ENCODE measurements at places on chromosomes 7 and 10.

- no peak for DNase-seq
Measured at GRCh38 chr10:2882628-2883027, 184.7 kb upstream of the PFKP start.

DNA sequence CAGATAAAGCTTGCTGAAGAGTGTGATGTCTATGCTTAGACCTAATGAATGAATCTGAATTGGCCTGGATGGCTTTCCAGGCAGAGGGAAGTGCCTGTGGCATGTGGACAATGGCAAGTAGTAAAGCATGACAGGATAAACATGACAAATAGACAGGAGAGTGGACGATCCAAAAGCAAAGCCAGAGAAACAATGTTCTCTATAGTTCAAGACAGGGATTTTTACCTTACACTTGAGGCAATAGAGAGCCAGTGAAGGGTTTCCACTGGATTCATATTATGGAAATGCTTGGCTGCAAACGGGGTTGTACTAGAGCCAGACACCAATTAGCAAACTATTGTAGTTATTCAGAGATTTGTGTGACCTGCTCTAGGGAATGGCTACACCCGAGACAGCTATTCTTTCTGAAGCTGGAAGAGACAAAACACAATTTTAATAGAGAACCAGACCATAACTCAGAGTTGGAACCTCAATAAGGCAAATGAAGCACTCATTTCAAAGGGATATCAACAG lies 2.3 kb downstream of the AGMO start:
- no peak for DNase-seq

DNA sequence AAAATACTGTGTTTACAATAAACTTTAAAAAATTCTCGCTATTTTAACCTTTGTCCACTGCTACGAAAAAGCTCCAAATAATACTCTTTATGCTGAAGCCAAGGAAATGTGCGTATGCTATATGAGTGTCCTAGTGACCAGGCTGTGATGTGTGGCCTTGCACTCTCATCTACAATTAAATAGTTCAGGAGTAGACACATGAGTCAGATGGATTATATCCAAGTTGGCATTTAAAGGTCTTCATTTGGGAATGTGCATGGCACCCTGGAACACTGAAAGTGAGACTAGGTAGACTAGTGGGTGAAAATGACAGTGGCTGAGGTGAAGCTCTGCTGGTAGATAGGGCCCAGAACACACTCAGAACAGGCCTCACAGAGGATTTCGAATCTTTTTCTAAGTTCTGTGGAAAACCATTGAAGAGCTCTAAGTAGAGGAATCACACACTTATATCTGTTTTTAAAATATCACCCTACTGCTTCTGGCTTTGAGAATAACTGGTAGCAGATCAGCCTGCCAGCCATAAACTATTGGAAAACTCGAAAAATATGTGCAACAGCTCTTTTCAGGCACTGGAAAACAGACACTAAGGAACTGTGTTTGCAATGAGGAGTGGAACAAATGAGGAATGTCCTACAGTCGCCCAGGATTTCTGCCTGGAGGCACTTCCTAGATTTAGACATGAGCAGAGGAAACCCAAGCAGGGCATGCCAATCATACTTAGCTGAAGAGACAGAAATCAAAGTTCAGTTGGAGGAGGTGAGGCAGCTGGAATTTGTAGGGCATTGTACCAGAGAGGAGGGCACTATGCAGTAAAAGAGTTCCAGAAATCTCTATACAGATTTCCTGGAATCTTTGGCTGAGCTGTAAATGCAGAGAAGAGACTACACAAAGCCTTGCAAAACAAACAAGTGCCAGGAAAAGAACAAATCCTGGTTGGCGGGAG lies 603.8 kb upstream of the LRRTM3 start:
- peak; percentile 32 for DNase-seq

- peak; percentile 2 for DNase-seq
Measured at GRCh38 chr7:115094163-115094562, 172.3 kb downstream of the MDFIC start.

DNA sequence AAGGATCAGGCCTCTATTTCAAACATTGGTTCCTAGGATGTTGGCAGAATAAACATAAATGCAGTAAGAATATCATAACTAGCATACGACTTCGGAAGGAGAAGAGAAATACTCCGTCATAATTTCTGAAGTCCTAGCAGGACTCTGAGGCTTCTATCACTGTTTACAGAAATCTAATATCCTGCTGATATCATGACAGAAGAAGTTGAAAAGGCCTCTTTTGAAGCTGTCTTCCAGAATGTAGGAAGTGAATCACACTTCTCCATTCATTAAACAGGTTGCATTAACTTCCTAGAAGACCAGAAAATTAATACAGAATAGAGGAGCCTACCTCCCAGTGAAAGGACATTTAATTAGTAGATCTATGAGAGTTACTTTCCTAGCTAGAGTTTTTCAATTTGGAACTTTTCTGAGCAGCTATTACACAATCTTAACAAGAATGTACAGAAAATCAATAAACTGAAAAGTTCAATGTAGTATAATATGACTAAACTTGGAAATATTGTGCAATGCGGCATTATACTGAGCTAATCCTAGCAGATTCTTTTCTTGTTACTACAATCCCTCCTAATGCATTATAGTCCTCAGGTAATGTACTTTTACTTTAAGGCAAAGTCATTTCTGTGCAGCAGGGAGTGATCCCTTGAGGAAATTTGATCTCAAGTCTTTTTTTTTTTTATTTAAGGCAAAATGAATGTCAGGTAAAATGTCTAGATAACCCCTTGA lies 622.6 kb upstream of the CELF2 start:
- DNase-seq, result no peak

- DNase-seq, result peak; percentile 26
Measured at GRCh38 chr10:33341637-33342036, 7.2 kb upstream of the NRP1 start.

DNA sequence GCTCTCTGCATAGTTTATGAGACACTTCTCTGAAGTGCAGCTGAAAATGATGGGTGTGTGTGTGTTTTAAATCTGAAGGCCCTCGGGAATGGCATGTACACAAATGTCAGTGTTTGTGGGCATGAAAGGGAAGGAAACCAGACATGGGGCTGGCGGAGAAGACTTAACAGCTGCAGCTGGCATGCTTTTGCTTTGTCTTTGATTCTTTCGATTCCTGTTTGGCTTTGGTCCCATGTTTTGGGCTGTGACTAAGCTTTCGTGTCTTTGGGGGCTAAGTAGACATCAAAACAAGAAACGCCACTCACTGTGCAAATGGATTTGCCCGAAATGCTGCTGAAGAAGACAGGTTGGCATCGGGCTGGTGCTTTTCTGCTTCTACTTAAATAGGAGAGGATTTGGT lies 179.3 kb downstream of the PFKFB3 start:
- DNase-seq, result peak; percentile 80

- DNase-seq, result peak; percentile 87
Measured at GRCh38 chr10:91672021-91672608, 39.2 kb upstream of the PPP1R3C start.

DNA sequence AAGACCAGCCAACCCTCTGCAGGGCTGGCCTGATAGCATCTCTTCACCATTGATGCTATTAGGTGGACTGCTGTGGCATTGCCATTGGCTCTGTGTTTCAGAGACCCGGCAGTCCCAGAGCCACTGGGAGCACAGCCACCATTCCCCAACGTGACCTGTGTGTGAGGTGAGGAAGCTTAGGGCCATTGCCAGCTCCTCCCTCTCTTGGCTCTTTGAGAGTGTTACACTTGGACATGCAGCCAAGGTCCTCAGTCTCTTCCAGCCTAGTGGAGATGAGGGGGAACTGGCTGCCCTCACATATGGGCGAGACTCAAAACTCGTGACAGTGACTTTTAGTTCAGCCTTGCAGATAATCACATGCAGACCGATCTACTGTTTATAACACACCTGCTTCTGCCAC lies 39.3 kb upstream of the HMX3 start:
- no peak for DNase-seq

DNA sequence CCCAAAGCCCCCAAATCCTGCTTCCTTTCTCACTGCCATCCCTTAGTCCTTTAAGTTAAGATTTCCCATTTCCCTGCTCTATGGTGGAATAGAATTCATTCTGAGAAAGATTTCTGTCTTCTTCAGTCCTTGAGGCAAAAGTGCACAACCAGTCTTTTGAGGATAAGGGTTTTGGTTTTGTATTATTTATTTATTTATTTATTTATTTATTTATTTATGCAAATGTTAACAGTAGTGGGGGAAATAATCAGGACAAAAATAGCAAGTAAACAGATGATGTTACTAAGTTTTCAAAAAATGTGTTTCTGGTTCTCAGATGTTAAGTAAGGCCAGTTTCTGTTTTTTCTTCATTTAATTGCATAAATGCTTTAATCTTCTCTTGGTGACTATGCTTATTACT lies 84.2 kb downstream of the GLCCI1 start:
- no peak for DNase-seq

DNA sequence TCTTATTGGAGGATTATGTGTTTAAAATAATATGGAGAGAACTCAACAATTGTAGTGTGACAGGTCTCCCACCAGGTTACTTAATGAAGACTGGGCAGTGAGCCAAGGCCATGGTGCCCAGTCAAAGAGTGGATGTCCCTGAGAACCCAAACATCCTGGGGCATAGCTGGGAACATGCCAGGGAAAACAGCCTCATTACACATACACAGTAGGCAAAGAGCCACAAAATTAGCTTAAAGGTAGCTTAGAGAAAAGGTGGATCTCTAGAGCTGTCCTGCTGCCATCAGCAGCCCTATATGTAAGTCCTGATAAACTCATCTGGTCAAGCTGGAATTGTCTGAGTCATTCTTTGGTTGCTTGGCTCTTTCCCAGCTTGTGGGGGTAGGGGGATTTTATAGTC lies 287.8 kb downstream of the PHF14 start:
- peak; percentile 87 for DNase-seq

GRCh38 chr7:92520024-92520423 lies 8.3 kb downstream of the PEX1 start:
- no peak for DNase-seq

GRCh38 chr7:101620991-101621390 lies 8.1 kb downstream of the MYL10 start:
- DNase-seq, result no peak

GRCh38 chr10:88833723-88834122 lies 17.9 kb downstream of the ANKRD22 start:
- DNase-seq, result no peak

DNA sequence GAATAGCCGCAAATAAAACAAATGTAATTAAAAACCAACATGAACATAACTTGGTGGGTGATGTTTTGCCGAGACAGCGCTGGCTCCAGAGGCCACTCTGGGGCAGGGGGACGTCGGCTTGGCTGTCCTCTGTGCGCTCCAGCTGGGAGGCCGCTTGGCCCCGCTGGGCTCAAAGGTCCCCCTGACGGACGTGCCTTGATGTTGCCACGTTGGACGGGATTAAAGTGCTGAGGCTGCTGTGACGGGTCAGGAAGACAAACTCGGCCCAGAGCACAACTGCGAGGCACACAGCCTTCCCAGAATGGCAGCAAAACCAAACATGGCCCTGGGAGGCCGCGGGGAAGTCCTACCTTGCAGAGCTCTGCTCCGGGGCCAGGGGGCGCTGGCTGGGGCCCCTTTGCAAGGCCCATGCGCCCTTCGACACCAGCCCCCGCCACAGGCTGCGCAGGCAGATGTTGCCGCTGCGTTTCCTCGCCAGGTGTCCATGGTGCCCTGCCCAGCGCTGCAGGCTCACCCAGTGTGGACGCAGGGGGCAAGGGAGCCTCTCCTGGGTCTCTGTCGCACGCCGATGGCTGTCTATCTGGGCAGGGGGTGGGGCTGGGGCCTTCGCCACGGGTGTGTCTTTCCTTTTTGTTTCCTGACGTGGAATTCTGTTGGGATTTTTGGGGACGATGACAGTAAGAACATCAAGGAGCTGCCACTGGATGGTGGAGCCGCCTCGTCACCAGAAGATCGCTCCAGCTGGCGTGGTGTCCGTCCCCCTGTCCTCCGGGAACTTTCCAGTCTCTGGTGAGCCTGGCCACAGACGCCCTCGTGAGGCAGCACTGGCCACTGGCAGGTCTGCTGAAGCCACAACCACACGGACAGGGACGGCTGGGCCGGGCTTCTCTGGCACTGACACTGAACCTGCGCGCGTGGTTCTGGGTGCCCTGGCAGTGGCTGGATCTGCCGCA lies 99.6 kb upstream of the DIP2C start:
- DNase-seq, result peak; percentile 67

- DNase-seq, result no peak
Measured at GRCh38 chr7:95286096-95286495, 38.2 kb downstream of the PON1 start.

DNA sequence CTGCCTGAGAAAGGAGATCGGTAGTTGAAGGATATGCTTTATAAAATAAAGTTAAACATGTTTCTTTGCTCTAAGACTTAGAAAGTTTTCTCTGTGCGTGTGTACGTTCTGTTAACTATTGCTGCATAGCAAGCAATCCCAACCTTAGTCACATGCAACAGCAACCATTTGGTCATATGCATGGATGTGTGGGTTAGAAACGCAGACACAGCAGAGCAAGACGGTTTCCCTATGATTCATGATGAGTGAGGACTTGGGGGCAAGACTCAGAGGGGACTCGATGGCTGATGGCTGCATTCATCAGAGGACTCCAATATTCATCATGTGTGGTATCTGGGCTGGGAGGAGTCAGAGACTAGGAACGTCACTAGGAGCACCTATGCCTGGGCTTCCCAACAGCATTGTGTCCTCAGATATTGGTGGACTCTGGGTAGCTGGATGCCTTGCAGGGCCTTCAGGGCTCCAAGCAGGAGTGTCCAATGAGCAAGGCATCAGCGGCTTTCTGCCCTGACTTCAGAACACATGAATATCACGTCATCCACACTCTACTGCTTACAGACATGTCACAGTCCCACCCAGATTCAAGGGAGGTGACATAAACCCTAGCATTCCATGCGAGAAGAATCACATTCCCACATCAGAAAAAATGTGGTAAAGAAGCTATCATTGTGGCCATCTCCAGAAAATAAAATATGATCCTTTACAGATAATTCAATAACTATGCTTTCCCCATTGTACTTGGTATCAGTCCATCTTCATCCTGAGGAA lies 731.2 kb downstream of the TNS3 start:
- no peak for DNase-seq

GRCh38 chr7:70739646-70740210 lies 392.2 kb upstream of the GALNT17 start:
- DNase-seq, result no peak

DNA sequence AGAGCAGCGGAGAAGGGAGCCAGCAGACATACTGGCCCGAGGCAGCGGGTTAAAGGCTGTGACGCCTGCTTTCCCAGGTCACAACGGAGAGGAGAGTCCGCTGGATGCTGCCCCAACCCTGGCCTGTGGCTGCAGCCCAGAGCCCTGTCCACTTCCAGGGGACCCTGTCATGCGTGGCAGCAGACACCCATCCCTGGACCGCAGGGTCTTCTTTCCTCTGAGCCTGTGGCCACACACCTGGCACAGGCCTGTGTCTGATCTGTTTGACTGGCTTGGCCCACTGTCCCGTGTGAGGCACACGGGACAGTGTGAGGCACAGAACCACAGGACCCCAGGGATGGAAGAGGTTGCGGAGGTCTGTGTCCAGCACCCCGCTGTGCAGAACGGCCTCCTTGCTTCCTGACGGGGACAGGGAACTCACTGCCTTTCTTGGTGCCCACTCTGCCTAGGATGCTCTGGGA lies 42.4 kb downstream of the INSIG1 start:
- DNase-seq, result no peak

GRCh38 chr10:75314570-75314969 lies 78.8 kb upstream of the COMTD1 start:
- no peak for DNase-seq

- DNase-seq, result no peak
Measured at GRCh38 chr10:35335133-35336083, 901 bp upstream of the CCNY start.

- no peak for DNase-seq
Measured at GRCh38 chr7:105264707-105265106, 124.0 kb downstream of the SRPK2 start.
